ENCODE measurements at places on chromosomes 2 and 18. TPM values are rescaled to one million over a fixed set of nuclear protein-coding genes. Genes with fewer than 3 reads are reported as not detected.

GRCh38 chr2:100031604-100032003 is 110.8 kb downstream of the AFF3 start:
- DNase-seq: no peak

DNA sequence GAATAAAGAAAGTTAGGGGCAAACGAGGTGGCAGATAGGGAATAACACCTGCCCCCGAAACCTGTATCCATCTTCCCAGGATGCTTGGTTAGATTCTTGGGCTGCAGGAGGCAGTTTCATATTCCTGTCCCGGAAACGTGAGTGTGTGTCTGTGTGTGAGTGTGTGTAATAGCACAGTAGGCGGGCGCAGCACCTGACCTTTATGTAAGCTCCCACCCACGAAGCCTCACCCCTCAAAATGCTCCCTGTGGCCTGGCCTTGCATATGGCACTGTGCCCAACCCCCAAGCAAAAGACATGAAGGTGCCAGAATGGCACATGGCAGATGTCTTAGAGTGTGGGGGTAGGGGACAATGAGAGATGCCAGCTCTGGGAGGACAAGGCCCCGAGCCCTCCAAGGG is 48.9 kb downstream of the EFR3B start:
- DNase-seq: no peak

DNA sequence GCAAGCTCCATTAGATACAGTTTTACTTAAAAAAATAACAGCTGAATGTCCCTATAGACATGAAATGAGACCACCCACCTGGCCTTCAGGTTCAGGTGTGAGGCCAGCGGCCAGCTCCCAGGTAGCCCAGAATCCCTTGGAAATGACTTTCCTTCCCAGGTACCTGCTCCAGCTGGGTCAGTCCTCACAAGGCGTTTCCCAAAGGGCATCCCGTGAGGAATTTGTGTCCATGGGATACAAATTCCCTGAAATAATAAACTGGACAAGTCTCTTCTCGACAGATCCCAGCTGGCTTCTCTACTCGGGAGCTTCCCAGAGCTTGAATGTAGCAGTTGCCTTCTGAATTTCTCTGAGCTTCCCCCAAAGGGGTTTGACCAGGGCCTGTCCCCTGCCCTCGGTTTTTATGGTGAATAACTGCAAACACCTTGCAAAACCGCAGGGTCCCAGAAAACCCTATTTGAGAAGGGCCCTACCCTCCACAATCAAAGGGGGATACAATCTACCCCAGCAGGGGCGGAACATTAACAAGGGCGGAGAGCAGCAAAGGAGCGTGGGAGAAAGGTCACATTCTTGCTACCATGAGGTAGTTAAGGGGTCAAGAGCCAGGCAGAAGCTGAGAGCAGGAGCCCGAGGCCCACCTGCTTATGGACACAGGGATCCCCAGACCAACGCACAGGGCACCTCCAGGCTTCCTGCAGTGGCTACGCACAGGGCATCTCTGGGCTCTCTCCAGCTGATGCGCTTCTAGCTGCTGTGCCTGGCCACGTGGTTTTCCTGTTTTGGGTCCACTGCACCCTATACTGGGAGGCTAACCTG is 107.7 kb downstream of the HDAC4 start:
- no peak for DNase-seq

DNA sequence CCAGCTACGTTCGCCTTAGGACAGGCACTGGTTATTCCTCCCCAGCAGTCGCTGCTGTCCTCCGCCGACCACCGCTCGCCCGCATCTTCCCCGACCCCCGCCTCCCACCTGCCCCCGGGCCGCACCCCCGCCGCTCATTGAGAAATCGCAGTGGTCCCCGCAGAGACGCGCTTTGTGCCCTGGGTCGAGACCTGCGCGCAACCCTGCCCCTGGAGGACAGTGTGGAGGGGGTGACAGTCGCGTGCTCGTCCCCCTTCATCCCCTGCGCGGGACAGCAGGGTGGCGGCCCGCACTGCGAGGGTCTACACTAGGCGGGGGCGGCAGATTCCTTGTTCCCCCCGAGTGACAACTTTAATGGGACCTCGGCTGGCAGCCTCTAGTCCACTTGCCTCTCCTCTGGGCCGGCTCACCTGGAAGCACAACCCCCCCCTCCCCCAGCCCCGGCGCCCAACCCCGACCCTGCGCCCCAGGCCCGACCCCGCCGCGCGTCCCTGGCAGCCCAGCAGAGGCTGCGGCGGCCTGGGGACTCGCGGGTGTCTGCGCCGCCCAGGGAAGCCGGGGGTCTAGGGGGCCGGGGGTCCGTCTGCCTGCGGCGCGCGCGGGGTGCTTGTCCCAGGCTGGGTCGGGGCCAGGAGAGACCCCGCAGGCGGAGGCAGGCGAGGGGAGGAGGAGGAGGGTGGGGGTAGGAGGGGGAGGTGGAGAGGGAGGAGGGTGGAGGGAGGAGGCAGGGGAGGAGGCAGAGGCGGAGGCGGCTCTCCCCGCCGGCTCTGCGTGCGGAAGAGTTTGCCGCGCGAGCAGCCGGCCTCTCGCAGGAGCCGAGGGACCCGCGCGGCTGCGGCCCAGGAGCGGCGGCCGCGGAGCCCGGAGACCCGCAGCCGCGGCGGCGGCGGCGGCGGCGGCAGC is at the start of gene NPAS2:
Gene NPAS2 (plus strand): TSS at position 770 of the 903 bp plus-strand sequence. CDS start 84,616 bp downstream, outside the sequence.
- DNase-seq: peak; percentile 46

KCNG3 gene
- polyA plus RNA-seq: not detected

SP3 gene
- polyA plus RNA-seq: 19.9 TPM

ALMS1 gene
- 20.7 TPM for polyA plus RNA-seq

GRCh38 chr2:70532244-70532935 is 21.2 kb downstream of the TGFA start:
- DNase-seq: no peak

- DNase-seq: no peak
Observed at GRCh38 chr2:104213758-104214157, 640.2 kb upstream of the POU3F3 start.

- DNase-seq: no peak
Observed at GRCh38 chr2:111118481-111118980, 2.2 kb upstream of the BCL2L11 start.

DNA sequence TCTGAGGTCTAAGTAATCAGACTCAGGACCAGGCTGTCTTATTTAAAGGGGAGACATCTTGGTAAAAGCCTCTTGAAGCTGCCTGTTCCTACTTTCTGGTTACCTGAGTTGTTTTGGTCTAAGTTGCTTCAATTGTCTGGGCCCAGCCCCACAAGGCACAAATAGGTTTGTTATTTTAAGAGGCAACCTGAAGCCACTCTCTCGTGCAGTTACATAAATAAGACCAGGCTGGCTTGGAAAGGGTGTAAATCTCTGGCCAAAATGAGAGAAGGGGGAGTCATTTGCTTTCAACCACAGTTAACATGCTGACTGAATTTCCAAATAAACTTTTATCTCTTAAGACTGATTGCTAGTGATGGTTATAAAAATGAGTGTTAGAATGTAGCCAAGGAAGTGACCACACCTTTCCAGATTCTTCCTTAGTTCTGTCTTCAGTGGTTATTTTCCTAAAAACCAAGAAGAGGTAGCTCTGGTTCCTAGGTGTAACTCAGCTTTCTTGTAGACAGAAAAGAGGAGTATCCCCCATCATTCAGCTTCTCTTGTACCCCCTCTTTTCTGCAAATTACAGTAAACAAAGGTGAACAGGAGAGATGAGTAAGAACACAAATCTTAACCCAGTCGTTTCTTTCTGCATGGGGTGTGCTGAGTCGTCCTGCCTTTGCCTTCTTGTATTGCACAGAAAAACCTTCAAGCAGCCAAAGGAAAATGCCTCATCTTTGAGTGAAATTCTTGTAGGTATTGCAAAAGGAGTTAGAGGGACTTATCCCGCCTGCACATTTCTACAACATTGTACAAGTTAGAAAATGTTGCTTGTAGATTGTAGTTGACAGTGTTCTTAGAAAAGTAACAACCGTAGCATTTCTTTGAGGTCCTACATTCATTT is 161.5 kb upstream of the NT5C1B start:
- peak; percentile 55 for DNase-seq

DNA sequence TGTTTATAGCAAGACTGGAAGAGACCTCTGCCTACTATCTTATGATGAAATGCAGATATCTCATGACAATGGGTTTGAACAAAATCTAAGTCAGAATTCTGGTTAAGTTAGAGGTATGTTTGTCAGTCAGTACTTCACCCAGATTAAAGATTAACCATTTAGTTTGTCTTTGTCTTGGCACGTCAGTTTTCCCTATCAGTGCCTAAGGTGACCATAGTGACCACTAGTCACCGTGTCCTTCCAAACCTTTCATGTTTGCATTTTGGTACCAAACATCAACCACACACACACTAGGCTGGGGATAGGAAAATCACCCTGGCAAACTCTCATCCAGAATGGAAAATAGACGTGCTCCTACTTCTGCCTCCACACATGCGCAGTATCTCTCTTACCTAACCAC is 248.9 kb downstream of the PIEZO2 start:
- no peak for DNase-seq

- no peak for DNase-seq
Observed at GRCh38 chr2:40259900-40260299, 192.0 kb downstream of the SLC8A1 start.

GRCh38 chr2:236793023-236794011 is 223.7 kb downstream of the ACKR3 start:
- no peak for DNase-seq

DNA sequence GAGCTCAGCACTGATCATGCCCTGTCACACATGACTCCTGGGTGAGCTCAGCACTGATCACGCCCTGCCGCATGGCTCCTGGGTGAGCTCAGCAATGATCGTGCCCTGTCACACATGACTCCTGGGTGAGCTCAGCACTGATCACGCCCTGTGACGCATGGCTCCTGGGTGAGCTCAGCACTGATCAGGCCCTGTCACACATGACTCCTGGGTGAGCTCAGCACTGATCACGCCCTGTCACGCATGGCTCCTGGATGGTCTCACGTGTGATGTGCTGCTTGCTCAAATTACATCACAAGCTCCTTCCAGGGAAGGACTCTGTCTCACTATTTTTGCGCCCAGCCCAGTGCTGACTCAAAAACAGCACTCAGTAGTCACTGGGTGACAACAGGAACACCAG is 258.0 kb downstream of the HDAC4 start:
- peak; percentile 1 for DNase-seq

GRCh38 chr2:119856469-119856901 is 96.8 kb downstream of the PTPN4 start:
- no peak for DNase-seq

DNA sequence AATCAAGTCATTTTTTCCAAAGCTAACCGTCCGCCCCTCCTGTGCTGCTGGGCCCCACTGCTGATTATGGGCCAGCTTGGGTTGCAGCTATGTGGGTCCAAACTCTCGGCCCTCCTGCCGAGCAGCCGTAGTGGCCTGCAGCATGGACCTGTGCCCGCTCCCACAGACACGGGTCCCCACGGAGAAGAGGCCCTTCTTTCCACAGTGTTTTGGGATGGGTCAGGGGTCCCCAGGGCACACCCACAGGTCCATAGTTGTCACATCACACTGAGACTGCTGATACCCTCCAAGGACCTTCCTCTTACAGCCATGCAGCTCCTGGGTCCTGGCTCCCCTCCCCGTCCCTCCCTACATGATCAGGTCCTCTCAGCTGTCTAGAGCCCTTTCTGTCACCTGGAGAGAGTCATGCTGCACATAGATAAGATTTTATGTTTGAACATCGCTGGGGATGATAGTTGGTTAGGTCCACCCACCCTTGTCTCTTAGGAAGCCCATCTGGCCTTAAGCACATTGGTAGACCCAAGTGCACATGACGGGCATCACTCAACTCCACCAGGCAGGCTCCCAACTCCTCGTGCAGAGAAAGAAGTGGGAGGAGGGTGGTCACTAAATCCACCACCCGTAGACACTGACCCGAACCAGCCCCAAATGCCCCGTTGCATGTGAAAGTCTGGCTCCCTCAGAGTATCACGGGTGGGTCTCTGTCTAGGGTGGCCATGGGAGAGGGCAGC is 17.5 kb downstream of the GPR55 start:
- no peak for DNase-seq

CHRNG gene
- polyA plus RNA-seq: not detected

GRCh38 chr2:27721335-27721734 is 50.2 kb upstream of the MRPL33 start:
- DNase-seq: no peak

DNA sequence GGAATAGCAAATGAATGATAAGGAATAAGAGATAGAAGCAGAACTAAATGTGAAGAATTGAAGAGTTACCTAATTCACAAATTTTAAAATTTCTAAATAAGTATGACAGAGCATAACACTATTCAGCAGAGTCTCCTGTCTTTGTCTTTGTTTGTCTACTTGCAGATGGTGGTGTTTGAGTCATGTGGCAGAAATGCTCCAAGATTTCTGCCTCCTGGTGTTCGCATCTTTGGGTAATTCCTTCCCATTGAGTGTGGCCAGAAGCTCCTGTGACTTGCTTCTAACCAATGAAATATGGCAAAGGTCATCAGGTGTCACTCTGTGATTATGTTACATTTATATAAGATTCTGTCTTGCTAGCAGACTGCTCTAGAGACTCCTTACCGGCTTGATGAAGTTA is 45.6 kb upstream of the GALNT3 start:
- DNase-seq: peak; percentile 81

FMNL2 gene
- polyA plus RNA-seq: 8.5 TPM

TANC1 gene
- 10.2 TPM for polyA plus RNA-seq

DUSP19 gene
- polyA plus RNA-seq: 0.46 TPM

GRCh38 chr2:30265052-30266015 is 34.0 kb downstream of the LBH start:
- peak; percentile 70 for DNase-seq

CCDC102B gene
- polyA plus RNA-seq: 0.67 TPM

GRCh38 chr18:28164771-28165483 is 12.0 kb downstream of the CDH2 start:
- DNase-seq: no peak

- peak; percentile 91 for DNase-seq
Observed at GRCh38 chr18:47175898-47176575, at the start of gene IER3IP1. TSS of gene IER3IP1 (minus strand) at chr18:47176364. CDS start at chr18:47176277, 87 bp downstream.

C2orf15 gene
- polyA plus RNA-seq: not detected

COLEC12 gene
- polyA plus RNA-seq: 0.83 TPM

GRCh38 chr2:33059471-33060156 is 112.9 kb downstream of the LTBP1 start:
- no peak for DNase-seq

DNA sequence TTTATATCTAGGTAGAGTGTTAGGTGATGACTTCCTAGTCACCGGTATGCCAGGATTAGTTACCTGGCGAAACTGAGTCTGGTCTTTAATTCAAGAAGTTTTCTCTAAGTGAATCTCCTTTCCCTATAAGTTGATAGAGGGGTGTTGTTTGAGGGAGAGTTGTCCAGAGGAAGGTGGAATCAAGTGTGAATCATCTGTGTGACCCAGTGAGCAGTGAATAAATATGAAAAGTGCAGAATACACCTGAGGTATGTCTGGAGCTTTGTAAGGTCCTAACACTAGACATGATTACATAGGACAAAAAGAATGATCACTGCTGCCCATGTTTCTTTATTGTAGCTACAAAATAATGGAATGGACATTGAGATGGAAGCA is 11.2 kb downstream of the POU3F3 start:
- DNase-seq: no peak

- DNase-seq: peak; percentile 50
Observed at GRCh38 chr2:127155028-127155581, 48.2 kb upstream of the BIN1 start.

GRCh38 chr18:79708412-79708811 is 28.8 kb downstream of the CTDP1 start:
- DNase-seq: no peak

RALB gene
- 38.0 TPM for polyA plus RNA-seq

TMEM198 gene
- polyA plus RNA-seq: 2.2 TPM
